ENCODE measurements at places on chromosomes 7 and 10.

DNA sequence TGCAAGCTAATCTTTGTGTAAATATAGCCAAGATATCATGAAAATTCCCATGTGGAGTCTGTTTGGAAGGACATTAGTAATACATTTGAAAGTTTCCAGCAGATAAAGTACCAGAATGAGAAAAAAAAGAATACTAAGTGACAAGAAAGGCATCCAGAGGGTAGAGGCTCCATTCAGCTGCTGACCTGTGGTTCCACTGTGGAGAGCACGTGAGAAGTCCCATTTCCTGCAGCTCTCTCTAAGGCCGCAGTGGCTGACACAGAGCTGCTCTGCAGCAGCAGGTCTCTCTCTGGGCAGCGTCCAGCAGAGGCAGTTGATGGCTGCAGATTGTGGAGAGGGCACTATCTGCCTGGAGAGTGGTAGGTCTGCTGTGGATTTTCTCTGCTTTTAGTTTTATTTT is 100.1 kb upstream of the TMEM72 start:
- no peak for DNase-seq

- no peak for DNase-seq
Observed at GRCh38 chr7:22969010-22969431, 44.9 kb downstream of the HYCC1 start.

DNA sequence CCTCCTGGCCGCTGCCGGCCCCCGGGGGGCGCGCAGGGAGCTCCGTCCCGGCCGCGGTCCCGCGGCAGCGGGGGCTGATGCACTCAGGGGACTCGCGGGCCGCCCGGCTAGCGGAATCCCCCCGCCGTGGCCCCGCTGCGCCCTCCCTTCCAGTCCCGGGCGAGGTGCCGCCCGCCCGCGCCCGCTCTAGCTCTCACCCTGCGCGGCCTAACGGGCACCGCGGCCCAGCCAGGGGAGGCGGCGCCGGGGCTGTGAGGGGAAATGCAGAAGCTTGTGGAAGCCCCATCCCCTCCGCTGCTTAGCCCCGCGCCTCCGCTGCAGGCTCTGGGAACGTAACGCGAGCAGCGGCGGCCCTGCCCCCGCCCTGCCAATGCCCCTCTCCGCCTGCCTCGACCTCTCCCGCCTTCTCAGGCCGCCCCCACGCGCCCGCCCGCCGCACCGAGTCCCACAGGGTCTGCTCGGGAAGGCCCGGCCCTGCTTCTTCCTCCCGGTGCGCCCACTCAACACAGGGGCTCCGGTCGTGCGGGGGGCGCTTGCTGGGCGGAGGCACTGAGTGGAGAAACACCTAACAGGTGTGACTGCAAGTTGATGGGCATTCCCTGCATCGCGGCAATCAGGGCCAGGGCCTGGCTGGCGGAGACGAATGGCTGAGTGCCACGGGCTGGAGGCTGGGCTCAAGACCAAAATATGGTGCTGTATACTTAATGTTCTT is 384 bp upstream of the TMEM229A start:
- no peak for DNase-seq

DNA sequence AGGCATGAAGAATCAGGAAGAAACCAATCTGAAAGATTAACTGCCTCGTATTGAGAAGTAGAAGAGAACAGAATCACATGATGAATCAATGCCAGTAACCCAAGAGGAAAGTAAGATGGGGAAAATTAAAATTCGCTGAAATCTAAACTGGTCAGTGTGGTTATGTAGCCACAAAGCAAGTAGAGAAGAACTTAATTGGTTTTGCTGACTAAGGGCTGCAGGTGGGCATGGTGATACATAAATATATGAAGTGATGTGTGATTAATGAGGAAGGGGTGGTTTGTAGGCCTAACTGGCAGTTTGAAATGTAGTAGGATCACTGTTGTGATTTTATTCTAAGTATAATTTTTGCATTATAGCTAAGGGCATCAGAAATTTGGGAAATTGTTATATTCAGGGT is 83.5 kb upstream of the LRRTM3 start:
- DNase-seq: no peak

- no peak for DNase-seq
Observed at GRCh38 chr10:102159831-102160230, 7.6 kb downstream of the NOLC1 start.

- no peak for DNase-seq
Observed at GRCh38 chr7:110759069-110759468, 331.9 kb upstream of the LRRN3 start.

- DNase-seq: peak; percentile 63
Observed at GRCh38 chr7:44637788-44638594, 31.6 kb downstream of the OGDH start.

GRCh38 chr10:73843261-73843660 is 31.1 kb downstream of the CAMK2G start:
- DNase-seq: no peak

GRCh38 chr7:31890198-31890597 is 180.0 kb downstream of the PDE1C start:
- DNase-seq: no peak

DNA sequence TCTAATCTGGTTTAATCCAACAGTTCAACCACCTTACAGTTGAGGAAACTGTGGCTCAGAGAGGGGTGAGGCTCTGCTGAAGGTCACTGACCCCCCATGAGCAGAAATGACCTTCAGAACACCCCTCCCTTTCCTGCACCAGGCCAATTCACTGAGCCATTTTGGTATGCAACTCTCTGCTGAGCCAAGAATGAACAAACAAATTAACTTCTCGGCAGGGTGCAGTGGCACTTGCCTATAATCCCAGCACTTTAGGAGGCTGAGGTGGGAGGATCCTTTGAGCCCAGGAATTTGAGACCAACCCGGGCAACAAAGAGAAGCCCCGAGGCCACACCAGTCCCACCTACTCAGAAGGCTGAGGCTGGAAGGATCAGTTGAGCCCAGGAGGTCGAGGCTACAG is 29.8 kb downstream of the PDGFA start:
- DNase-seq: no peak

DNA sequence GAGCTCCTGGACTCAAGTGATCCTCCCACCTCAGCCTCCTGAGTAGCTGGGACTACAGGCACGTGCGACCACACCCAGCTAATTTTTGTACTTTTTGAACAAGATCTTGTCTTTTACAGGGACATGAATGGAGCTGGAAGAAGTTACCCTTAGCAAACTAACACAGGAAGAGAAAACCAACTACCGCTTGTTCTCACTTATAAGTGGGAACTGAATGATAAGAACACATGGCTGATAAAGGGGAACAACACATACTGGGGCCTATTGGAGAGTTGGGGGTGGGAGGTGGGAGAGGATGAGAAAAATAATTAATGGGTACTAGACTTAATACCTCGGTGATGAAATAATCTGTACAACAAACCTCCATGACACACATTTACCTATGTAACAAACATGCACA is 70.9 kb upstream of the INHBA start:
- no peak for DNase-seq

GRCh38 chr10:72893136-72893798 is at the start of gene OIT3:
TSS of gene OIT3 (plus strand) at chr10:72893739. CDS start at chr10:72893799, 60 bp downstream.
- no peak for DNase-seq

GRCh38 chr10:79274279-79275104 is 72.8 kb upstream of the PPIF start:
- no peak for DNase-seq

DNA sequence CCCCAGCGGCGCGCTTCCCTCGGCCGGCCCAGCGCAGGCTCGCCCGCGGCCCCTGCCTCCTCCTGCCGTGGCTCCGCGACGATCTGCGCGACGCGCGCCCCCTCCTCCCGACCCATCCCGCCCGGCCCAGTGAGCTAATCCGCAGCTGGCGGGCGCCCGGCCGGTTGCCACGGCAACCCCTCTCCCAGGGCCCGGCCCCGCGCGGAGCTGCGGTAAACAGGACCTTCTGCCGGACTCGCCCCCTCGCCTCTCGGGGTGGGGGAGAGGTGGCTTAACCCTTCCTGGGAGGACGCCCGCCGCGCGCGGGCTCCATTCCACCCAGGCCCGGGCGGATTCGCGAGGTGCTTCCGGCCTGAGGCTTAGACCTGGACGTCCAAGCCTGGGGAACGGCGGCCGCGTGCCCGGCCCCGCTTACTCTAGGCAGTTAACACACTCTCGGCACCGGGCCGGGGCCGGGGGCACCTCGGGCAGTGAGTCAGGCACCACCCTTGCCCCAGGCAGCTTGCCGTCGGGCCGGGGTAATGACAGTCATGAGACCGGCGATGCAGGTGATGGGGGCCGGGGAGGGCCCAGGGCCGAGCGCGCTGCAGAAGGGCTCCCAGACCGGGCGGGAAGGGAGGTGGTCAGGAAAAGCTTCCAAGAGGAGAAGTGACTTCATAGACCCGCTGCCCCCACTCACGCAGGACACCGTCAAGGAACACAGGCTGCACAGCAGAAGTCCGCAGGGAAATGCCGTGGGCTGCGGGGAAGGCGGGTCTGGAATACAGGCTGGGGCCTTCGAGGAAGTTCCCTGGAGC is at the start of gene DENND2A:
DENND2A (minus strand) TSS at position 87 of the 797 bp plus-strand sequence. CDS start 38,416 bp downstream, outside the sequence.
- no peak for DNase-seq

DNA sequence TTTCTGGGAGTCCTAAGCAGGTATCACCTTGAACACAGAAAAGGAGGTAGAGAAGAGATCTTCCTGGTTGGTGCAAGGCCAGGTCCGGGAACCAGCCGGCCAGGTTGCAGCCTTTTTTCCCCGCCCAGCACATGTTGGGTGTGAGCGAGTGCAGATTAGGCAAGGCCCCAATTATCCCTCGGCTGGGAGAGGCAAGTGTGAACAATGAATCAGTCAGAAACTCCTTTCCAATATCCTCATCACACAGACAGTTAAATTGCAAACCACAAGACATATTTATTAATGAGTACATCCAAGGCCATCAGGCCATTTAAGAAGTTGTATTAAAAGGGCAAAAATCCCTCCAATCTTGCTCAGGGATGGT is 115.0 kb upstream of the AFAP1L2 start:
- DNase-seq: no peak

GRCh38 chr7:107917763-107918651 is 27.0 kb downstream of the DLD start:
- no peak for DNase-seq

DNA sequence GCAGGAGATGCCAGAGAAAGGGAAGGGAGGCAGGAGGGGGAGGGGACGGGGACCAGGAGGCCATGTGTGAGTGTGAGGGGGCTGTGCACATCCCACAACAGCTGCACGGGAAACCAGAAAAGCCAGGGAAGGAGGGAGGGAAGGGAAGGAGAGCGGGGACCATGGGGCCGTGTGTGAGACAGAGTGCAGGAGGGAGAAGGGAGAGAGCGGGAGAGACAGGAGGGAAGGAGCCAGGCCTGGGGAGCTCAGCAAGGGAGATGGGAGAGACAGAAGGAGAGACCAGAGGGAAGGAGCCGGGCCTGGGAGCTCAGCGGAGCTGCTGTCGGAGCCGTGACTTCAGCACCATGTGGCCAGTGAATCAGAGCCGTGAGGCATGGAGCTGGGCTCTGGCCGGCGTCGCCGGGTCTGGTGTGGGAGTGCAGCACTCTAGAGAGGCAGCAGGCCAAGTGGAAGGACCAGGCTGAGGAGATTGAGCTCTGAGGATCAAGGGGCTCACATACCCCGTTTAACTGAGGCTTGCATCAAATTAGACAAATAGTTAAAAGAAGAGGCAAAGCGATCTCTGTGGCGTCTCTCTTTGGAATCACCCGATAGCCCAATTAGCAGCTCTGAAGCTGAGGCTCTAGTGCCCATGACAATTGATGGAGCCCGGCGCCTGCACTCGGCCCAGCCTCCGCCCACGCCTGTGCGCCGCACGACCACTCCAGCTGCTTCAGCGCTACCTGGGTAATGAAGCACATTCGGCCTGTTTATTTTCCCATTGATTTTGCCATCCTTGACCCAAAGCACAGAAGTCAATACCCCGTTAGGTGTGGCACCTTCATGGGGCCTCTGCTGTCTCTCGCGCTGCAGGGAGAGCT is 150.4 kb downstream of the MAD1L1 start:
- no peak for DNase-seq

DNA sequence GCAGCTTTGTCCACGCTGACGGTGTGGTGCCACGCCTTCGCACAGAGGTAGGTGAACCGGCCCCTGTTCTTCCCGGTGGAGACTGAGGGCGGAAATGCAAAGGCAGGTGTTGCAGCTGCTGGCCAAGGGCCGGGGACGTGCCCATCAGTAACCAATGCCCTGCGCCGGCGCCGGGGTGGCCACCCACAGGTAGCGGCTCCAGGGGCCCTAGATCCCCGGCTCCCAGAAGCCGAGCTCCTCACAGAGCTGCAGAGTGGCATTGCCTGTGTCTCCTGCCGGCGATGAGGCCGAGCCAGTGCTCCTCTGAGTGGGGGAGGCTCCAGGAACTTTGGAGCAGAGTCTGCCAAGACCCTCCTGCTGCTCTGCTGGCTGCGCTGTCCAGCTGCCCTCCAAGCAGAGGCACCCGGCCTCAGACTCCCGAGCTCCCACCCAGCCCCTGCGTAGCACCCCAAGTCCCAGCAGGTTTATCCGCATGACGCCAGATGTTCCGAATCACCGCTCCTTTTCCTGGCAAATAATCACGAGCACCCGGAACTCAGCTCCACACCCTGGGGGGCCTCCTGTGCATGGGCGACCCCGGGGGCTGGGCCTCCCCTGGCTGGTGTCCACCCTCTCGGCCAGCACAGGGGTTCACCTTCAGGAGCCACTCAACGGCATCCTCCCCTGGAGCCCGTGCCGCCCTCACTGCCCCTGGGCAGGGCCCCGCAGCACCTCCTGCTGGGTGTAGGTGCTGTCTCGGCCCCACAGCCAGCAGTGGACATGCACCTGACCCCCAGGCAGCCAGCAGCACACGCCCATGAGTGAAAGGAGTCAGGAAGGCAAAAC is 22.1 kb downstream of the CFAP46 start:
- DNase-seq: no peak

- DNase-seq: no peak
Observed at GRCh38 chr7:55026086-55026790, 7.4 kb downstream of the EGFR start.

- no peak for DNase-seq
Observed at GRCh38 chr7:6691609-6692106, 15.1 kb downstream of the ZNF12 start.

- no peak for DNase-seq
Observed at GRCh38 chr10:15313047-15313446, 58.0 kb downstream of the FAM171A1 start.

DNA sequence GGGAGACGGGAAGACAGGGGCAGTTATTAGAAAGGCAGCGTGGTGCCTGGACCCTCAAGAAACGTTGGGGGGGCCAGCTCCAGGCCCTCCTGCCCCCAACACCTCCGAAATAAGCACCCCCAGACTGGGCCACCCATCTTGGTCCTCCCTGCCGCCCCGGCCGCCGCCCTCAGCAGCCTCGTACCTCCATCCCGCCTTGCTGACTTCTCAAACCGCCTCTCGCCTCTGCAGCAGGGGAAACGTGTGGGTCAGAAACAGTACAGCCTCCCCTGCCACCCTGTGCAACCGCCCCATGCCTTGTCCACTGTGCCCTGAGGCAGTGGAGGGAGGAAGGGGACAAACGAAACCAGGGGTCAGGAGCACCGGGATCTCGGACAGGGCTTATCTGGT is 7.2 kb downstream of the GIGYF1 start:
- no peak for DNase-seq

- no peak for DNase-seq
Observed at GRCh38 chr7:5627745-5628547, 153.5 kb downstream of the RNF216 start.

- DNase-seq: no peak
Observed at GRCh38 chr10:47406548-47406869, 22.4 kb upstream of the ZNF488 start.
